ENCODE measurements at places on chromosomes 6 and 20. TPM values are rescaled to one million over a fixed set of nuclear protein-coding genes. Genes with fewer than 3 reads are reported as not detected.

POLR1C gene
- 24.2 TPM for total RNA-seq

NCOA7 gene
- 6.1 TPM for total RNA-seq

COX4I2 gene
- not detected for total RNA-seq

TBXT gene
- total RNA-seq: not detected

MUCL3 gene
- not detected for total RNA-seq

ARMC2 gene
- total RNA-seq: 1.3 TPM

GNMT gene
- total RNA-seq: not detected

DLK2 gene
- 1.0 TPM for total RNA-seq

SNHG17 gene
- total RNA-seq: 15.6 TPM

SLC23A2 gene
- 6.4 TPM for total RNA-seq

HCRTR2 gene
- not detected for total RNA-seq

RCAN2 gene
- total RNA-seq: 2.0 TPM

CLDN20 gene
- total RNA-seq: not detected

NT5E gene
- 157 TPM for total RNA-seq

GSTA1 gene
- not detected for total RNA-seq

BTN1A1 gene
- not detected for total RNA-seq

VARS1 gene
- 111 TPM for total RNA-seq

DNAAF9 gene
- total RNA-seq: 6.7 TPM

RRP36 gene
- 114 TPM for total RNA-seq

ALDH8A1 gene
- 0.15 TPM for total RNA-seq

SYTL3 gene
- 0.84 TPM for total RNA-seq

RXRB gene
- 23.2 TPM for total RNA-seq

VGLL2 gene
- total RNA-seq: not detected

PCED1A gene
- 13.8 TPM for total RNA-seq

TMEM170B gene
- total RNA-seq: 0.15 TPM

MYCT1 gene
- not detected for total RNA-seq

EPPIN gene
- total RNA-seq: not detected

OR2J3 gene
- total RNA-seq: not detected

SLC18B1 gene
- total RNA-seq: 3.9 TPM

CST4 gene
- total RNA-seq: not detected

NNAT gene
- 32.0 TPM for total RNA-seq

FLRT3 gene
- 1.5 TPM for total RNA-seq

CALHM4 gene
- not detected for total RNA-seq

GRIK2 gene
- 0.15 TPM for total RNA-seq

NECAB3 gene
- 20.7 TPM for total RNA-seq

TFAP2D gene
- not detected for total RNA-seq

CDH4 gene
- 10.8 TPM for total RNA-seq

RSPO3 gene
- total RNA-seq: not detected

AFG1L gene
- 2.5 TPM for total RNA-seq

NANP gene
- total RNA-seq: 5.5 TPM

OR2H1 gene
- total RNA-seq: not detected

All from bronchus fibroblast of lung (primary cell).